ENCODE measurements at places on chromosomes 16 and 17.

DNA sequence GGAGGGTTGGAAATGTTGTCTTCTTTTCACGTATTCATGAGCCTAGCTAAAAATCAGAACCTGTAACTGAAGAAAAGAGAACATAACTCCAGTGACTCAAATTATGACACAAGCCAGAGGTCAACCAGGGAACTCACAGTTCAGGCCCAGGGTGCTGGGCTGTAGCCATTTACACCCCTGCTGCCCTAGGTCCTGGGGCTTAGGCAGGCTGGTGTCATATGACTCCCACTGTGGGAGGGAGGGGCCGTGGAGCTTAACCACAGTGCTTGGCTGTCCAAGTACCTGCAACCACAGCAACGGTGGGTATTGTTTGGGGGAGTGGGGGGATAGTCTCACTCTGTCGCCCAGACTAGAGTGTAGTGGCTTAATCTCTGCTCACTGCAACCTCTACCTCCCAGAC, 71.1 kb upstream of the AMZ2 start:
- no peak for DNase-seq

DNA sequence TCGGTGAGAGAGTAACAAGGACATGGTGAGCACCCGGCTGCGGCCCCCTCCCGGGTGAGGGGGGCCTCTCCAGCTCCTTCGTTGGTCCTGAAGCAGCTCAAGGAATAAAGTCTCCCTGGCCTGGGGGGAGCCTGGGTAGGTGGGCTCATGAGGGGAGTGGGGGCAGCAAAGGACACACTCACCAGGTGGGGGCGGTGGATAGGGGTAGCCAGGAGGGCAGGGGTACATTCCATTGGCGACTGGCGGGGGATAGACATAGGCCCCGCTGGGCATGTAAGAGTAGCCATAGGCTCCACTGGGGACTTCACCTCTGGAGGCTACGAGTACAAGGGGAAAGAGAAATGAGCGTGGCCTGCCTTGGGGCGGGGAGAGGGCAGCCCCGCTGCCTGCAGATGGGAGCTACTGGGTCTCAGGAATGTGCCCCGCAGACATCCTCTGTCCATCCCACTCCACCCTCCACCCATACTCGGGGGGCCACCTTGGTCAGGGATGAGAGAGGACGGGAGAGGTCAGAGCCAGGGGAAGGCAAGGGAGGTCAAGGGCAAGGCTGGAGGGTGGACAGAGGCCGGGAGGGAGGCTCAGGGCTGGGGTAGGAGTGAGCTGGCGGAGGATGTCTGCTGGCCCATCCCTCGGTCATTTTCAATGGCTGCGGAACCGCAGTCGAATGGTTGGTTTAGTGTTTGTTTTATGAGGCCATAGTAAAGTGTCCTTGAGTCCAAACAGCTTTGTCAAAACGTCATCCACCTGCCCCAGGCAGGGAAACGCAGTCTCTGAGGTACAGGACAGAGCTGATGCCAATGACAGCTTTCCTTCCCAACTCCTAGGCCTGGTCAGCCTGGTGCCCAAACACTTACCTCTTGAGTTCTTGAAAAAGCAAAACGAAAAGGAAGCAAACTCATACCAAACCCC, 3.7 kb upstream of the UNC13D start:
- no peak for DNase-seq

GRCh38 chr17:66943484-66943883, 21.0 kb upstream of the CACNG4 start:
- DNase-seq: no peak

- DNase-seq: no peak
These were observed 145.3 kb upstream of the PLCG2 start for GRCh38 chr16:81633680-81634379.

DNA sequence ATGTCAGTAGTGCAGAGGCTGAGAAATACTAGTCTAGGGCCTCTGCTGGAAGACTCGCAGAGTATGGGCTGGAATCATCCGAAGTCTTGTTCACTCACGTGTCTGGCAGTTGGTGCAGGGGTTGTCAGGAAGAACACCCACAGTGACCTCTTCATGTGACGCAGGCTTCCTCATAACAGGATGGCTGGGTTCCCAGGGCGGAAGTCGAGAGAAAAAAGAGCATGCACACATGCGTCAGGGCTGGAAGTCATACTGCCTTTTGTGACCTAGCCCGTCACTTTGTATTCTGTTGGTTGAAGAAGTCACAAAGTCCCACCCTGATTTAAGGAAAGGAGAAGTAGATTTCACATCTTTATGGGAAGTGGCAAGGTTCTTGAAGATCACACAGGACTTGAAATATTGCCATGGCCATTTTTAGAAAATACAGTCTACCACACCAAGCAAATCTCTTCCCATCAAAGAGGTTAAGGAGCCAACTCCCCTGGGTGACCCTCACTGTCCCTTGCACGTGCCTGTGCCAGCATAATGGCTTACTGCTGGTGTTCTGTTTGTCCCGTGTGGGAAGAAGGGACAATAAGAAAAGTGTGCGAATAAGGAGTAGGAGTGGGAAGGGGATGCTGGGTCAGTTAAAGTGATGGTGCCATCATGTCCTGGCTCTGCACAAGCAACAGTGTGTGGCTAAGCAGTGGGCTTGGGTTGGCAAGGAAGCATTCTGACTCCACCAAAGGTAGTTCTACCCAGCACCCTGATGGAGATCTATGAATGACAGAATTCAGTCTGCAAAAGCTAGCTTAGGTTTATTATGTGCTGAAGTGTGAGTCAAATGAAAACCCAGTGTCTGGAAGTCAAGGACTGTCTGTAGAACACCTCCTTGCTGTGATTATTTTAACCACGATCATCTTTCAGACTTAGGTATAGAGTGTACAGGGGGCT, 28.1 kb downstream of the HEATR3 start:
- DNase-seq: peak; percentile 21

DNA sequence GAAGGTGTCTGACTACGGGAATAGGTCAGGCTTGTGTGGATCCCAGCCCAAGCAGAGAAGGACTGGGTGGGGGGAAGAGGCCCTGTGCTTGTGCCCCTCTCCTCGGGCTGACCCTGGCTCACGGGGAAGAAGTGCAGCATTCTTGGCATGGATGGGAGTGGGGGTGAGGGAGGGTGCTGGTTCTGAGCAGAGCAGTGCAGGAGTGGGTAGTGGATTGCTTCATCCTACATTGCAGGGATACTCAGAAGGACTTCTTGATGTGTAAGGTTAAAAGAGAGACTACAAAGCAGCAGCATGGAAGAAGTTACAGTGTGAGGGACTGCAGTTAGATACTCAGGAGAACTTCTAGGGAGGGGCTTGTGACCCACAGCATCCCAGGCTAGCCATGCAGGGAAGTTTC, 2.1 kb downstream of the ARHGAP23 start:
- DNase-seq: no peak

GRCh38 chr16:89102041-89102471, 8.4 kb downstream of the ACSF3 start:
- no peak for DNase-seq
